ENCODE measurements at places on chromosomes 7 and 10.

GRCh38 chr7:142405122-142405765 is 147.4 kb upstream of the PRSS58 start:
- no peak for DNase-seq

DNA sequence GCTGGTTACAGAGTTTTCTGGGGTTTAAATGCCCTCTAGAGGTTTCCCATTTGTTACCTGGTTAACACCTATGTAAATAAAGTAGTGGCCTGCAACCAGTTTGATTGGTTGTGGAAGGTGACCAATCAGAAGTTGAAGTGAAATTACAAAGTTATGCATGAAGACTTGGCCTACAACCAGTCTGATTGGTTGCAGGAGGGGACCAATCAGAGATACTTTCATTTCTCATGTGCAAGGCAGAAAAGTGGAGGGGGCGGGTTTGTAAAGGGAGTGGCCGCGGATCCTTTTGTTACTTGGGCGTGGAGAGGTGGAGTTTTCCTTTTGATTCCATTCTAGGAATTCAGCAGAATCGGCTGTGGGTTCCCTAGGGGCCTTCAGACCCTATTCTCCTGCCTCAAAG is 80.8 kb downstream of the SEC23IP start:
- DNase-seq: no peak

- no peak for DNase-seq
These were observed 356.6 kb downstream of the BBS9 start for GRCh38 chr7:33485747-33486493.

- DNase-seq: no peak
These were observed 108.8 kb downstream of the SGMS1 start for GRCh38 chr10:50514995-50515394.

GRCh38 chr10:93726024-93726423 is 23.6 kb upstream of the FRA10AC1 start:
- no peak for DNase-seq

DNA sequence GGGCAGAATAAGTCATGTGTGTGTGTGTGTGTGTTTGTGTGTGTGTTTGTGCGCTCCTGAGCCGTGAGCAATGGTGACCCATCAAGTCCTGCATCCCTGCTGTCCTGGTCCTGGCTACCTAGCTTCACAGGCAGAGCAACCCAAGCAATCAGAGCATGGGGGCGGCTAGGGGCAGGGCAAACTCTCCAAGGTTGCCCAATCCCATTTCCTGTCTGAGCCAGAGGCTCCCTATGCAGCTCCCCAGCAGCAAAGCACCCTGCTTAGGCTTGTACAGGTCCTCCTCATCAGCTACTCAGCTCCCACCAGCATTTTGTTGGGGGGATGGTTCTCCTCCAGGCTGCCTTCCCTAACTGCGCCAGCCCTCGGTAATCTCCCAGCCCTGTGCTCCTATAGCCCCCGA is 31.1 kb upstream of the CRHR2 start:
- no peak for DNase-seq

GRCh38 chr10:11232222-11232961 is 214.7 kb downstream of the CELF2 start:
- no peak for DNase-seq

GRCh38 chr10:17257466-17258321 is 29.7 kb downstream of the VIM start:
- DNase-seq: peak; percentile 37

DNA sequence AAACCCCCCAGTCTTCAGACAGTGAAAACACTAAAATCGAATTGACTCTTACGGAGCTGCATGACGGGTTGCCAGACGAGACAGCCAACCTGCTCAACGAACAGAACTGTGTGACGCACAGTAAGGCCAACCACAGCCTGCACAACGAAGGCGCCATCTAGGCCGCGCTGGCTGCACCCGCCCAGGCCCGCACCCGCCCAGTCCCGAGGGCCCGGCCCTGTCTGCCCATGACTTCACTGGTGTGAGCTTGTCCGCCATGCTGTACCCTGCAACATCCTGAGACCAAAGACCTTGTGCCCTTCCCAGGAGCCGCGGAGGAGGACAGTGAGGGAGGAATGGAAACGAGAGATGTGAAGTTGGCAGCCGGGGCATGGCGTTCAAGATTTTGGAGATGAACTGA is 116.1 kb downstream of the NT5C2 start:
- no peak for DNase-seq

- DNase-seq: no peak
These were observed 77.1 kb upstream of the GNAI1 start for GRCh38 chr7:80057488-80057887.

DNA sequence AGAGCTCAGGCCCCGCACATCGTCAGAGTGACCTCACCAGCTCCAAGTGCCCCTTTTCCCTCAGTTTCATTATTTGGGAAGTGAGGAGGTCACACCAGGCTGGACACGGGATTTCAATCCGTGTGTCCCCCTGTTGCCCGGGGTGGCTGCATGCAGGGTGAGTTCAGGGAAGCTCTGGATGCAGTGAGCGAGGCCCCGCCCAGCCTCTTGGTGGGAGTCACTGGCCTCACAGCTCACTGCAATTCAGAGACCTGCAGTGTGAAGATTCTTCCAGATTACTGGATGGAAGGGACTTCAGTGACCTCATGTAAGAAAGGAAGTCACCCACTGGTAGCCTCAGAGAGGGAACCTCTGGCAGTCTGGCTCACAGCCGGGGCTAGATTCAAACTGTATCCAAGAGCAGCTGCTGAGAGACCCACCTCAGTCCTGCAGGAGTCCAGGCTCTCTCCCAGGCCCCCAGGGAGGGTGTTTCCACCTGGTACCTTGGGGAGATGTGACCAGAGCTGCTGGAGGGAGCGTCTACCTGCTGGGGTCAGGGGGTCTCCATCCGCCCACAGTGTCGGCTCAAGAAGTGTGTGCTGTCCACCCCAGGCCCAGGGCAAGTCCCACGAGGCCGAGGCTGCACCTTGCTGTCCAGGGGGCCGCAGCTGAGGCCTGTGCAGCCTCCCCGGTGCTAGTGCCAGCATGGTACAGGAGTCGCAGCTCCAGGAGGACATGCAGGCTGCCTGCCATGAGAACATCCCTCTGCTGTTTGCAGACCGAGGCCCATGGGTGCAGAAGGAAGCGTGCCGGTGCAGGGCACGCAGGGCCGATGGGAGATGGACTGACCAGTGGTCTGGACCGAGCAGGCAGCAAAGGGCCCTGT is 54.4 kb downstream of the MGMT start:
- no peak for DNase-seq

DNA sequence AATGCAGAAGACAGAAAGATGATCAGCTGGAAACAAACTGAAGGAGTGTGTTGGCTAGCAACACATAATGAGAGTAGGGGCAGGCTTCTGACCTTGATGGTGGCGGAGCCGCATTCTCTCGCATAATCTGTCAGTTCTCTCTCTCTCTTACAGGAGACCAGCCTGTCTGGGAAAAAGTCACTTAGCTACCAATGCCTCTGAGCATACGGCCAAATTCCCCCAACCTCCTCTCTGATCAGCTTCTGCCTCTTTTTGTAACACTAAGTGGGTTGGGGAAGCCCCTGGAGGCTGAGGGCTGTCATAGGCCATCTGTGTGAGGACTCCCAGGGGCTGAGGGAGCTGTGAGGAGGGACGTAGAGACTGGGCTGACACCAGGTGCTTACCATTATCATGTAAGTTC is 104.6 kb downstream of the HIPK2 start:
- no peak for DNase-seq

GRCh38 chr7:51539840-51540239 is 223.2 kb upstream of the COBL start:
- no peak for DNase-seq

DNA sequence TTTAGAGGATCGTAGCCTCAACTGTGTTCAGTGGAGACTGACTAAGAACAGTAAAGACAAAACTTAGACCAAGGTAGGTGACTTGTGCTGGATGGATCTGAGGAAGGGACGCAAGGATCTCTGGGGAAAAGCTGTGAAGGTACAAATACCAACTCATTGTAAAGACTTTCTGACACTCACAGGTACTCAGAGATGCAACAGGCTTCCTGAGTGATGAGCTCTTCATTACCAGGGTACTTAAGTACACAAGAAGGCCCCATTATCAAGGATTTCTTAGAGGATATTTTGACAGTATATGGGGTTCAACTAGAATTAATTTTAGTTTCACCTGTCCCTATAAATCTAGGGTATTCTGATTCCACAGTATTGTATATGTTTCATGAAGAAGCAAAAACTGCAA is 440.7 kb downstream of the PLXDC2 start:
- no peak for DNase-seq

GRCh38 chr10:60258429-60258797 is 131.3 kb downstream of the ANK3 start:
- DNase-seq: no peak

Data from HuH-7 (cell line).